ENCODE measurements at places on chromosomes 16 and 17.

GRCh38 chr17:20954794-20955193 is 88.0 kb downstream of the USP22 start:
- no peak for DNase-seq

DNA sequence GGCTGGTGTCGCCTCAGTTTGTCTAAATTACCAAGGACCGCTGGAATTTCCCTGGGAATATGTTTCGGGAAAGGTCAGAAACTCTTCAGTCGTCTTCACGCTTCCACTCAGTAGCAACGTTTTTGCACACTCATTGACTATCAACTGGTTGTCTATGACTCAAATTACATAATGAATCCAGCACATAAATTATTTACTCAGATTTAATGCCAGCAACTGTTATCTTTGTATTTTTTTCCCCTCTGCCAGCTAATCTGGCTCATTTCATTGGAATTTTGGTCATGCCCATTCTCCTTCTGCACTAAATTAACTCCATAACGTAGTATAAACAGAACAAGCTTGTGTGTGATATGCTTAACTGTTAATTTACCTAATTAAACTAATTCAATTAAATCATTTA is 372.7 kb upstream of the ZFHX3 start:
- DNase-seq = no peak

- DNase-seq = no peak
Observed at GRCh38 chr17:80652756-80653330, 108.2 kb downstream of the RPTOR start.

DNA sequence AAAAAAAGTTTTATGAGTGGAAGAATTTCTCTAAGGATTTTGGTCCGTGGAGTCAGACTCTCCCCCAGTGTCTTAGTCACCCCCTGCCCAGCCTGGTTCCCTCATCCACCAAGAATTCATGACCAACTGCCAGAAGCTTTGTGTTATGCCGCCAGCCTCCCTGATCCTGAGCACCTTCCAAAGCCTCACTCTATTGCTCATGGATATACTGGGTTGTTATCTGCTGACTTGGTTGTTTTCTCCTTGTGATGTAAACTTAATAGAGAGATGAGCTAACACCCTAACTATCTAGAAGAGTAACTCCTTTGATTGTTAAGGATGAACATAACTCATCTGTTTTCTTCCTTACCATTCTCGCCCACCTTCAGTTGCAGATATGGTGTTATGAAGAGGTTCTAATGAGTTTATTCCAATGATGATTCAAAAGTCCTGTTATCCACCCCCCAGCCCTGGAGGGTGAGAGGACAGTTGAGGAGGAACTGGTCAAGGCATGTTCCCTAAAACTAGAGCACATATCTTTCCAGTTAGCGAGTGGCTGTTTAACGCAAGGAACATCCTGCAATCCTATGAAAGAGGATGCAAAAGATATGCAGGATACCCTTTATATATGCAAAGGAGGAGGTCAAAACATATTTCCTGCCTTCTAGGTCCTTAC is 1.5 kb upstream of the PSMD3 start:
- no peak for DNase-seq

GRCh38 chr16:1096169-1097082 is at the start of gene C1QTNF8:
C1QTNF8 (minus strand) TSS chr16:1096244; CDS start chr16:1094922, 1,322 bp downstream.
- no peak for DNase-seq

GRCh38 chr17:45410144-45411091 is 22.3 kb downstream of the ARHGAP27 start:
- no peak for DNase-seq

DNA sequence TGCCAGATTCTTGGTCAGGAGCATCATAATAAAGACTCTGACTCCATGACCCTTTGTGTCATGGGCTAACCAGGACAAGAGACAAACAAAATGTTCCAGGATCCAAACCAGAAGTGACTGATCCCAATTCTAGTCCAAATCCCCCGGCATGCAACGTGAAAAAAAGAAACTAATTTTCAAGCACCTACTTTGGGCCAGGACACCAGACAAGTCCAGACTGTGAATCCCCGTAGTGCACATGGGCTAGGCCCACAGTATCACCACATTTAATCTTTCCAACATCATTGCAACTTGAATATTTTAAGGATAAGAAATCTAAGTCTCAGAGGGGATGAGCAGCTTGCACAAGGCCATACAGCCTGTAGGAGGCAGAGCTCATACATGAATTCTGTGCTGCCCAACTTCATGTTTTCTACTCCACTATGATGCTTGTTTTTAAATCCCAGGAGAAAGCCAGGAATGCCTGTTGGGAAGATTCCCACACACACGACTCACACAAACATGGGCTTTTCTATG is 365.7 kb downstream of the NPIPA8 start:
- no peak for DNase-seq

- no peak for DNase-seq
Observed at GRCh38 chr17:68771867-68772515, 170.8 kb upstream of the FAM20A start.

- no peak for DNase-seq
Observed at GRCh38 chr16:86565181-86565631, 1.4 kb upstream of the FOXC2 start.

- DNase-seq = no peak
Observed at GRCh38 chr16:3190949-3191353, 2.9 kb downstream of the OR1F1 start.

GRCh38 chr16:82384949-82385348 is 214.9 kb upstream of the MPHOSPH6 start:
- no peak for DNase-seq

GRCh38 chr17:15492791-15493692 is 25.6 kb upstream of the CDRT4 start:
- no peak for DNase-seq

GRCh38 chr17:30113213-30113612 is 3.4 kb upstream of the NSRP1 start:
- no peak for DNase-seq

DNA sequence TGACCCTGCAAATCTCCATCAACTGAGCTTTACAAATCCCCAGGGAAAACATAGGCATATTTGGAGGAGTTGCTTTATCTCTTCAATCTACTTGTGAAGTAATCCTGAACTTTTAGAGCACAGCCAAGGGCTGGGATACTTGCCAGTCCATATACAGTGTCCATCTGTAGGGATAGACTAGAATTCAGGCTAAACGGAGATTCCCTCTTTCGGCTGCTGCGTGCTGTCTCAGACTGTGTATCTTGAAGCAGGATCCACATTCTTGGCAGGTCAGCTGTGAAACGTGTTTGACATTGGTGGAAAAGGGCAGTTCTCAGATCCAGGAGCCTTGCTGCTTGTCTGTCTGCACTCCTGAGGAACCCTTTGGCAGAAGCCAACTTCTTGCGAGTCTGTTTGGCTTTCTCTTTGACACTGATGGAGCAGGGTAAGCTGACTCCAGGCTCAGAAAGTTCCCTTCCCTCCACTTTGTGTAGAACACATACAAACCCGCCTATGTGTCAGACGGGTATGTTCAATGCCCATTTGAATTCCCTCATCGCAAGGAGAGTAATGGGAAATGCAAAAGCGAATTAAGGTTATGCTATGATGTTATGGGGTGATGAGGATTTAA is 221.8 kb downstream of the MAP2K4 start:
- DNase-seq = no peak

- DNase-seq = no peak
Observed at GRCh38 chr17:47276868-47277267, 23.2 kb downstream of the ITGB3 start.

DNA sequence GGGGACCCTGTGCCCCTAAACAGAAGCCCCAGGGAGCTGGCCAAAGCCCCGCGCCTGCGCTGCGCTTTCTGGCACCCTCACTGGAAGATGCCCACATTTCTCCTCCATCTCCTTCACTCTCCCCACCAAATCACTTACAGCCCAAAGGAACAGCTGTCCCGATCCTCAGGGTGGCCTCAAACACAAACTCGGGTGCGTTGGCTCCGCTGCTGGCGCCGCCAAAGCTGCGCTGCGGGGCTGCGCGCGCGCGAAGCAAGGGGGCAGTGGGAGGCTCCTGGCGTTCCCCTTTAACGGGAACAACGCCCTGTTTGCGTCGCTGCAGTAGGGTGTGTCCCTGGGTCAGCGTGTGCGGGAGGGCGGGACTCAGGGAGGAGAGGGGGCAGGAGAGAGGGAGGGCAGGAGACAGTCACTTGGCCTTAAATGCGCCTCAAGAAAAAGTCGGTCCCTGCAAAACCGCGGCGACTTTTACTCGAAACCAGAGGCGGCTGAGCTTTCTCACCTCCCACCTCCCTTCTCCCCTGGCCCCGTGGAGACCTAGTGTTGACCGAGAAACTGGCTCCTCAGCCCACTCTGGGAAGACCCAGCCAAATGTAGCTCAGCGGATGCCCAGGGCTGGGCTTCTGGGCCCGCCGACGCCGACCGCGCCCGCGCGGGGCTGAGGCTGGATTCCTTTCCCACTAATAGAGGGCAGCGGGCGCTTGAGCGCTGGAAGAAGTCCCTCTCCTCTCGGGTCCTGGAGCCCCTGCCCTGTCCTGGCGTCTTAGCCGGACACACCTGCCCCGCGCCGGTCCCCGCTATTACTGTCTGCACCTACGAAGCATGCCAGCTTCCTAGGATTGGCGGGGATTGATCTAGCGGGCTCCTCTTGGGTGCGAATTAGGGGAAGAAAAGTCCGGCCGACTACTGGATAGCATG is 2.6 kb downstream of the PMP22 start:
- DNase-seq = peak; percentile 42

DNA sequence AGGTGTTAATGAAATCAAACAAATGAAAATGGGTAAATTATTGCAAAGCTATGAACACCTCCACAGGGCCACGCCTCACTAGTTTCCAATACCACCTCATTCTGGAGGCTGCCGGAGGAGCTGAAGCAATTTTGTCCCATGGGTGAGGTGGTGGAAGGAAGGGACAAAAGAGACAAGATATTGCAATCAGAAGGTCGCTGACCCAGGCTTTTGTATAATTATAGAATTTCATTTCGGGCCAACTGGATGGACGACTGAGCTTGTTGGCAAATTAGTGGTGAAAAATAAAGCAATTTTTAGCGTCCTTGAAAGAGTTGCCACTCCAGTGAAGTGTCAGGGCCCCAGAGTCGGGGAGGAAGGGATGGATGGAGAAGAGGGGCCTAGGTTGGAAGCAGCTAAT is 147.9 kb downstream of the CYLD start:
- no peak for DNase-seq

DNA sequence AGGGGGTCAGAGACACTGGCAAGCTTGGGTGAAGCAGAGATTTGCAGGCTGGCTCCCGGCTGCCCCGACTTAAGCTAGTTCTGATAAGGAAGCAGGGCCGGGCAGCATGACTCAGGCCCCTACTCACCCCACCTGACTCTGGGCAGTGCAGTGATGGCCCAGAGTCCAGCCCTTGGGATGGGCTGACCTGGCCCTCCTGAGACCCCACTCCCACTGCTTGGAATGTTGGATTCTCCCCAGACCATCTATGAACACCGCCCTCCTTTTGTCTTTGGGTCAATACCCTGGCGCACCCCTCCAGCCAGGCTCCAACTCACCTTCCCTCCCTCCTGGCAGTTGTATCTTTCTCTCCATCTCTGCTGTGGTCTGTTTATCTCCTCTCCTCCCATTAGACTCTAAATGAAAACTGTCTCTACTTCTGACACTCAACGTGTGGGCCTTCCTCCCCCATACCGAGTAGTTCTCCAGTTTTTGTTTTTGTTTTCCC is 21.0 kb downstream of the LGALS3BP start:
- DNase-seq = no peak

GRCh38 chr17:60559995-60560859 is 34.2 kb upstream of the APPBP2 start:
- no peak for DNase-seq

- no peak for DNase-seq
Observed at GRCh38 chr17:39611401-39612112, 3.8 kb upstream of the NEUROD2 start.

GRCh38 chr17:30600830-30601494 is 123.8 kb downstream of the GOSR1 start:
- no peak for DNase-seq

GRCh38 chr17:76911299-76912017 is 43.3 kb downstream of the MGAT5B start:
- DNase-seq = no peak

GRCh38 chr16:75298267-75298666 is 46.8 kb upstream of the BCAR1 start:
- no peak for DNase-seq

DNA sequence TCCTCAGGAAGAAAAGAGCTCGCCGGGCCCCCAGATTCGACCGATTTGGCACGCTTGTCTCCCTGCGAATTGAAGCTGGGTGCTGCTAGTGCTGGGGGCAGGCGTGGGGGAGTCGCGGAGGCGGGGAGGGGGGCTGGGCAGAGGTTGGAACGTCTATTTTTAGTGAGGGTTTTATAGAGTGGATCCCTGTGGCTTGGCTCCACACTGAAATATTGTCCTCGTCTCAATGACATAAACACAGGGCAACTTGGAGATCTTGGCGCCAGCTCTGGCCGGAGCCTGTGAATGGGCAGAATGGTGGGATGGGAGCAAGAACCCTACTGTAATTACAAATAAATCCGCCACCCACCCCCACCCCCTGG is 15.7 kb upstream of the NOG start:
- no peak for DNase-seq

DNA sequence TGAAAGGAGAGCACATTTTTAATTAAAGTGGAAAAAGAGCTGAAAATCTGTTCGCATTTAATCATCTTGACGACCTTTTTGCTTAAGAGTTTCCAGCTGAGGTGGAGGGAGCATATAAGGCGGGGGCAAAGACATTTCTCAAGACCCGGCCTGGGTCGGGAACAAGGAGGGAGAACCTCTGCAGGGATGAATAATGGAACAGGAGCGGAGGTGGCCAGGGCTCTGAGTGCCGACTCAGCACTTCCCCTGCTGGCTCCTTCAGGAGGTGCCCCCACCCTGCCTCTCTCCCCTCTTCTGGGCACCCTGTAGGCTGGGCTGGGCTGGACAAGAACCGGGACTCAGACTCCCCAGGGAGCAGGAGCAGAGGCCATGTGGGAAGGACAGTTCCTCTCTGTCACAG is 7.9 kb upstream of the NGFR start:
- DNase-seq = no peak

DNA sequence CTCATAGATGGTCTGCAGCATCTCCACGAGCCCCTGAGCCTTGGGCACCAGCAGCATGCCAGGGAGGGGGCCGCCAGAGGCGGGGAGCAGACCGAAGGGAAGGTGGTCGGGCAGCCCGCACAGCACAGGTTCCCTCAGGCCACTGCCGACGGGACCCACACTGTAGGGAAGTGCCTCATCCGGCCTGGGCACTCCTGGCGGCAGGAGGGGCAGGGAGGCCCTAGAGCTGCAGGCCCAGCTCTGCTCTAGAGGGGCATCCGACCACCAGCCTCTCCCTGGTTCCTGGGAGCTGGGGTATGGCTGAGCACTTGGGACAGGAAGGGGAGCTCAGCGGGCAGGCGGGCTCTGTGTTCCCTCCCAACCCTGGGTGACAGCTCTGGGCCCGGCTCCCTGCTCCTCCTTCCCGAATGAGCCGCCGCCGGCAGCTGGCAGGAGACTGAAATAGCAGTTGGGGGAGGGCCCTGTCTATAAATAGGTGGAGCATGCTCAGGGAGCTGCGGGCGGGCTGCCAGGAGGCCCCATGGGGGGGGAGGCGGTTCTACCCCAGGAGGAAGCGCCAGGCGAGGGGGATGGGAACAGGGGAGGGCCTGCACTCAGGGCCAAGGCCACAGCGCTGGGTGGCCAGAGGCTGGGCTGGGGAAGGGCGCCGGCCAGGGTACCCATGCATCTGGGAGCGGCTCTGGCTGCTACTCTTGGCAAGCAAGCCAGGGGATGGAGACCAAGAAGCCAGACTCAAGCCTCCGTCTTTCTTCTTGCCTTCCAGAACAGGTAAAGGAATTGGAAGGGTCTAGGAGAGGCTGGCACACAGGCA is 12.4 kb downstream of the HDAC5 start:
- peak; percentile 34 for DNase-seq
